Activated CD8-positive, alpha-beta memory T cell treated with anti-CD3 and anti-CD28 coated beads, Interleukin-2, amount 50 U/mL, for 4 hours (primary cell): ENCODE measurements at places on chromosomes 12 and 14.

DNA sequence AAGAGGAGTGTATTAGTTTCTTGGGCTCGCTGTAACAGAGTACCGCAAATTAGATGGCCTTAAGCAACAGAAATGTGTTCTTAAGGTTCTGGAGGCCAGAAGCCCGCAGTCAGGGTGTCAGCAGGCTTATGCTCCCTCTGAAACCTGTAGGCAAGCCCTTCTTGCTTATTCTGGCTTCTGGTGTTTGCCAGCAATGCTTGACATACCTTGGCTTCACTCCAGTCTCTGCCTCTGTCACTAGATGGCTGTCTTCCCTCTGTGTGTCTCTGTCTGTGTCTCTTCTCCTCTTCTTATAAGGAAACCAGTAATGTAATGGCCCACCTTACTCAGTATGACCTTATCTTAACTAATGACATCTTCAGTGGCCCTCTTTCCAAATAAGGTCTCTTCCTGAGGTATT is 85.1 kb downstream of the DERA start:
- no peak for DNase-seq

DNA sequence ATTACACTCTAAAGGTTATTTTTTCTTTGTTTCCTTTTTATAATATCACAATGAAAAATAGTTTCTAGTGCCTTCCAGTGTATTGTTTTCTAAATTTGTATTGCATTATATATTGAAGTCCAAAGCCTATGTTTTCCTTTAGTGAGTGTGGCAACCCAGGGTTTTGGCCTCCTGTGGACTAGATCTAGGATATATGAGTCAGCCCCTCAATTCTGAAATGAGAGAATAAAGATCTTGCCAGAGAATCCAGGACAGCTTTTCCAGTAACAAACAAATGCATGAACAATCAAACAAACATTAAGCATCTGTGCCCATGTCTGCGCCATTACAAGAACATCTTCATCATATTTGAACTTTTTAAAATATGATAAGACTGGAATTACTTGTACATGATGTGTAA is 70.7 kb upstream of the SSTR1 start:
- no peak for DNase-seq

GRCh38 chr12:127903146-127903545 is 363.8 kb upstream of the TMEM132C start:
- no peak for DNase-seq

DNA sequence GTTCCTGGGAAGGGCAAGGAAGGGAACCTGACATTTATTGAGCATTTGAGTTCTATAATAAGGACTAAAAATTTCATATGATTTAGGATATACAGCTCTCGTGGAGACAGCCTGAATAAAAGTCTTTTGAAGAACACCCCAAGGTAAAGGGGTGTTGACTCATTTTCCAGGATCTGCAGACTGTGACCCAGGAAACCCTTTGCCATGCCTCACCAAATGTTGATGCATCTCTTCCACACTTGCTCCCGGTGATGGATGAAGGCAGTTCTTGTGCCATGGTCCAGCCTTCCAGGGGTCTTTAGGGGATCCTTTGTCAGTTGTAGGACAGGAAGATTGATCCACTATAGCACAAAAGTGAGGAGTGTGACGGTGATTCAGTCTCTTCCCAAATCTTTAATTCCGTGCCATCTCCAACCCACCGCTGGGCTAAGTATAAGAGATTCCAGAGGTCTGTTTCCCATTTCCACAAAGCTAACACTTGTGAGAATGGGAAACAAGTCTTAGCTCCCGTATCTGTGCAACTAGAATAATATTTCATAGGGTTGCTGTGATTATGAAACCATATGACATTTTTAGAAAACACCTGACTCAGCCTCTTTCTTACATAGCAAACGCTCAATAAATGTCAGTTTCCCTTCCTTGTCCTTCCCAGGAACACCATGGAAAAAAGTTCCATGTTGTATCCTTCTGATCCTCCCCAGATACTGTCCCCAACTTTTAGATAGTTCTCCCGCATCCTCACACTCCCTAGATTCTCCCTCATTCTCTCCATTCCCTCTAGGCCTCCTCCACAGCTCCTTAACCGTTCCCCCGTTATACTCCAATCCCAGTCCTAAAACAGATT is 836 bp downstream of the AAAS start:
- no peak for DNase-seq

- no peak for DNase-seq
Measured at GRCh38 chr14:91380610-91381371, 36.8 kb downstream of the CCDC88C start.

- no peak for DNase-seq
Measured at GRCh38 chr14:81311141-81311540, 89.0 kb downstream of the STON2 start.

GRCh38 chr12:22733756-22734155 is 108.8 kb downstream of the ETNK1 start:
- no peak for DNase-seq
